Ascending aorta (tissue), 2 donors: ENCODE measurements at places on chromosomes 4 and X.
A peak's percentile ranks its signal among the peaks of the same experiment; 100 is the strongest.

- DNase-seq = no peak
- H3K27me3 ChIP-seq = no peaks in the 10 kb centered on the region
- no peaks in the 10 kb centered on the region for H3K36me3 ChIP-seq
- H3K4me3 ChIP-seq = no peak overlapping the region
Measured at GRCh38 chr4:76059750-76060149, 14.8 kb upstream of the ART3 start.

DNA sequence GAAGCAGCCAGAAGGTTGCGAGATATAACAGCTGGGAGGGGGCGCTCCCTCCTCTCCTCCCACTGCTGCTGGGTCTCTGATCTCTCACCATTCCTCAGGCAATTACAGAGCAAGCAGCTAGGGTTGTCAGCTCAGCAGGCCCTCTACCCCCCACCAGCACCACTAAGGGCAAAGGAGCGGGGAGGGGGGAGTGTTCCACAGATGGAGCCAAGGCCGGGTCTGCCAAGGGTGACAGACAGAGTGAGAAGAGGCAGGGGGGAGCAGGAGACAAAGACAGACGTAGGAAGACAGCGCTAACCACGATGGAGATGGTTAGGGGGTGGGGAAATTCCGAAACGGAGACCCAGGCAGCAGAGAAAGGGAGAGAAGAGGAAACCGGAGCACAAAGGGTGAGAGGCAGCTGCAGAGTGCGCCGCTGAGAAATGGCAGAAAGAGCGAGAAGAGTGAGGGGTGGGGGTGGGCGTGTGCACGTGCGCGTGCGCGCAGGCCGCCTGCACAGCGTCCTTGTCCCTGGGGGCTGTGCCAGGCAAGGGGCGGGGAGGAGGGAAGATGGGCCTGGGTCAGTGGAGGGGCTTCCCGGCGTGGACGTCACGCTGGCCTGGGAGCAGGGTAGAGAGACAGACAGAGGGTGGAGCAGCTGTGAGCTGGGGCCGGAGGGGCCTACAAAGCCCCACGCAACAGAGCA lies 6.9 kb downstream of the L1CAM start:
- H3K4me1 ChIP-seq = no peaks in the 10 kb centered on the region
- no peaks in the 10 kb centered on the region for H3K36me3 ChIP-seq
- DNase-seq = no peak
- H3K27ac ChIP-seq = no peak overlapping the region

- no peaks in the 10 kb centered on the region for H3K27me3 ChIP-seq
- no peak overlapping the region for H3K27ac ChIP-seq
- no peaks in the 10 kb centered on the region for H3K36me3 ChIP-seq
- no peak overlapping the region for H3K4me3 ChIP-seq
Measured at GRCh38 chr4:97867557-97868091, 275.7 kb downstream of the STPG2 start.

DNA sequence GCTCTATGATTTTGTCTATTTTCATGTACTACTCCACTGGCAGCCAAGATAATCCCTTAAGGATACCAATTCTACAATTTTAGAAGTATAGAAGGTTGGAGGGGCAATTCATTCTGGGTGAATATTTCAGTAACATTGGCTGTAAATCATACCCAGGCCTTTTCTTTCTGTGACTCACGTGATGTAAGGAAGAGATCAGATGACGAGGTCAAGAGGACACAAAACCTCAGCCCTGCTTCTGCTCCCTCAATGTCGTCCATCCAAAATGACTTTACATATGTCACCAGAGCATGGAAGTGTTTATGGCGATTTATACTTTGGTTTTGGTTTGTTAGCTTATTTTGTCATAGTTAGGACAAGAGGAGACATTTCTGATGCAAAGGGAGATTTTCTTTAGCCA lies 70.7 kb upstream of the SLC4A4 start:
- H3K4me3 ChIP-seq = no peak overlapping the region
- no peak for DNase-seq
- no peaks in the 10 kb centered on the region for H3K27me3 ChIP-seq

GRCh38 chr4:3945511-3946290 lies 179.5 kb downstream of the ADRA2C start:
- no peaks in the 10 kb centered on the region for H3K27me3 ChIP-seq
- H3K4me3 ChIP-seq = no peak overlapping the region
- H3K36me3 ChIP-seq = no peaks in the 10 kb centered on the region
- DNase-seq = no peak

- H3K4me3 ChIP-seq = no peak overlapping the region
- no peaks in the 10 kb centered on the region for H3K36me3 ChIP-seq
- no peaks in the 10 kb centered on the region for H3K4me1 ChIP-seq
- no peak for DNase-seq
Measured at GRCh38 chr4:832536-832935, 6.6 kb upstream of the CPLX1 start.

DNA sequence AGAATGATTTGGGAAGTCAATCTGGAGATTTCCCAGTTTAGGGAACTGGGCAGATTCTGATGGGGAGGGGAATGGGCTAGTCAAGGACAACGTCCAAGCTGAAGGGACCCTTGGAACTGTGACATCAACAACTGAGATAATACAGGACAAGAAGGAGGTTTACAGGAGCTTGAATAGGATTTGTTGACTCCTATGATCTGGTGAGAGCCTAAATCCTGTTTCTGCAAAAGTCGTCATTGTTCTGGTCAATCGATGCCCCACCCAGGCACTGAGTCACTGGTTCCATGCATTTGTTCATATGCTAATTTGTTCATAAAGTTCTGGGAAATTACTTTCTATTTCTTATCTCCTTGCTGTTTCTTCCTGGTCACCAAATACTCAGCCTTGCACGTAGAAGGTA lies 15.3 kb upstream of the PDGFRA start:
- no peaks in the 10 kb centered on the region for H3K27me3 ChIP-seq
- no peak overlapping the region for H3K27ac ChIP-seq
- no peaks in the 10 kb centered on the region for H3K36me3 ChIP-seq
- H3K4me1 ChIP-seq = no peaks in the 10 kb centered on the region

GRCh38 chr4:74104145-74104544 lies 5.2 kb upstream of the CXCL2 start:
- H3K36me3 ChIP-seq = no peaks in the 10 kb centered on the region
- H3K27ac ChIP-seq = no peak overlapping the region
- H3K4me1 ChIP-seq = peaks cover 25% of the 10 kb centered on the region
- H3K4me3 ChIP-seq = no peak overlapping the region
- H3K27me3 ChIP-seq = no peaks in the 10 kb centered on the region

DNA sequence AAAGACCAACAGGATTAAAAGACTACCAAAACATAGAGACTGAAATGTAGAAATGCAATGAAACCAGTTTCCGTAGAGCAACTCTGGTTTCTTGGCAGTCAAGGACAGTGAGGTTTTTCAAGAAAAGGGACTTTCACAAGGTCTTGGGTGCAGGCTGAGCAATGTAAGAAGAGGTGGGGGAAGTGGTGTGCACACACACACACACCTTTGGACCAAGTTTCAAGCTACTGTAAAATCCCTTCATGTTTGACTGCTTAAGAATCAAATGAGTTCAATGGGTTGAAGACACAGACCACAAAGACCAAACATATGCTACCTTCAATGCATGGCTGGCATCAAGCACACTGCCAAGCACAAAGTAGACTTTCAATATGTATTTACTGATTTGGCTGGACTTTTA lies 17.8 kb upstream of the MCF2 start:
- no peak overlapping the region for H3K4me3 ChIP-seq
- H3K27me3 ChIP-seq = no peaks in the 10 kb centered on the region
- H3K36me3 ChIP-seq = no peaks in the 10 kb centered on the region
- H3K4me1 ChIP-seq = no peaks in the 10 kb centered on the region
- no peak for DNase-seq

DNA sequence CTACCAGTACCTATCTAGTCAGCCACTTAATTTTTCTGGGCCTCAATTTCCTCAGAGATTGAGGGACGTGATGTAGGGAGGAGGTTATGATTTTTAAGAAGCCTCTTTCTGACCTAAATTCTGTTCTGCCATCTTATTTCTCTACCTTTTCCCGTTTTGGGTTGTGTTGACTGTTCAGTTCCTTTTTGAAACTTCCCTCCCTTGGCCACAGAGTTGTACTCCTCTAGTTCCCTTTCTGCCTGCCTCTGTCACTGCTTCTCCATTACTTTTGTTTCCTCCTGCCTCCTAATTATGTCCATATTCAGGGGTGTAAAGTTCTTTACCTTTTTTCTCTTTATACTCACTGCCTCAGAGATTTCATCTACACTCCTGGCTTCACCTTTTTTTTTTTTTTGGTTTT lies 25.4 kb downstream of the CLCN5 start:
- H3K27me3 ChIP-seq = no peaks in the 10 kb centered on the region
- H3K27ac ChIP-seq = no peak overlapping the region

- H3K27me3 ChIP-seq = no peaks in the 10 kb centered on the region
- H3K4me3 ChIP-seq = no peak overlapping the region
- no peak for DNase-seq
- H3K4me1 ChIP-seq = peaks cover 25% of the 10 kb centered on the region
- peak overlapping the region; percentile 95 for H3K27ac ChIP-seq
Measured at GRCh38 chr4:24793219-24794005, 2.0 kb upstream of the SOD3 start.

DNA sequence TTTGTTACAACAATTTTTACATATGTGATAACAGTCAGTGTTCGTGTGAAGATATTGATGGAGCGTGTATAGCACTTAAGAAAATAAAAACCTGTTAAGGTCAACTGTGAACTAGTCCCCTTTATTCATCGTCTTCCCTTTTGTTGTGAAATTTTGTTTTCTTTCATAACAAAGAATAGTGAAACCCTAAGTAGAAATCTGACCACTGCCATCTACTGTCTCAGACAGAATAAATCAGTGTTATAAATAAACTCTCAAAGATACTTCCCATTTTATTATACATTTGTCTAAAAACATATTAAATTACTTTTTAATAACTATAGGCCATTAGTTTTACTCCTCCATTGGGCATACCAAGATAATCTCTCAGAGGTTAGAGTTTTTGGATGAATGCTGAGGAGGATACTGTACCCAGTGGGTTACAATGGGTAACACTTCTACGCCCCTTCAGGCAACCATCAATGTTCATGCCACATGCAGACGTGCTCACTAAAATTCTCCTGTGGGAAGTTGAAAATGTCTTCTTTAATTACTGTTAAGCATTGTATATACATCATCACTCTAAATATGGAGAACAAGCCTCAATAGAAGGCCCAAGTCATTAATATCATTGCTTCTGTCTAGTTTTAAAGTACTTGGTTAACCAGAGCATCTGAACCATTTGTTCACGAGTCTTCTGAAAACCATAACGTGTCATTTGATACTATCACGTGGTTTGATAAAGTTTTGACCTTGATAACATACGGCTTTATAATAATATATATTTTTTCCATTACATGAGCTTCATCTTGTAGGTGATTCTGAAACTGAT lies 171.2 kb downstream of the TMA16 start:
- no peak overlapping the region for H3K4me3 ChIP-seq
- no peaks in the 10 kb centered on the region for H3K36me3 ChIP-seq
- no peaks in the 10 kb centered on the region for H3K4me1 ChIP-seq

- no peaks in the 10 kb centered on the region for H3K27me3 ChIP-seq
- no peaks in the 10 kb centered on the region for H3K4me1 ChIP-seq
- DNase-seq = no peak
Measured at GRCh38 chr4:3730422-3731190, 35.6 kb upstream of the ADRA2C start.

GRCh38 chr4:39353478-39354253 lies 12.5 kb downstream of the RFC1 start:
- peak overlapping the region; percentile 49 for H3K4me3 ChIP-seq
- DNase-seq = no peak
- H3K4me1 ChIP-seq = peaks cover 3% of the 10 kb centered on the region
- H3K36me3 ChIP-seq = peaks cover 13% of the 10 kb centered on the region

DNA sequence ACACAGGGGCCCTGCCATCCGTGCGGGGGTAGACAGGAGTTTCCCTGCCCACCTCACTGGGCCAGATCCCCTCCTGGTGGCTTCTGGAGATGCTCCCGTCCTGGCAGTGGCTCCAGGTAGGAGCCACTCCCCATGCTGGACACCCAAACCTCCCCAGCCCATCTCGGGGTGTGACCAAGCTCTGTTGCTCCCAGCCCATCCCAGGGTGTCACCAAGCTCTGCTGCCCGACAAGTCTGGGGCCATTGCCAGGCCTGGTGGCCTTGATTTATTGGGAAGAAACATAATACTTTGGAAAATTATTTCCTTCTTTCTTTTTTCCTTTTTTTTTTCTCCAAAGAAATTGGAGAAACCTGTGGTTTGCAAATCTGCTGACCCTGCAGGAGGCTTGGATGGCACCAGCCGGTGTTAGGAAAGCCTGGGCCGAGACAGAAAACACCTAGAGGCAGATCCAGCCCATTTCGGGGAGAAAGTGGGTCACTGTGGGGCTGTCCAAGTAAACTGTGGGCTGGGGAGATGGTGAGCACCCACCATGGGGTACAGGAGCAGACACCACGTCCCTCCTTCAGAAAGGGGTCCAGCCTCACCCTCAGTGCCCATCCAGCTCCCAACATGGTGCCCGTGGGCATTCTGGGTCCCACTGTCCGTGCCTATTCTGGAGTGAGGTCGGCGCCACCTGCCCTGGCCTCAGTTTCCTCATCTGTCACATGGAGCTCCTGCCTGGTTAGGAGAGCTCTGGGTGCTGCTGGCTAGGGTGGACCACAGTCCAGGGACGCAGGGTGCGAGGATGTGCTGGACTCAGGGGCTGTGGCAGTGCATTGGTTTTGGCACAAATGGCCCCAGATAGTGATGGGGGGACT lies 59.4 kb upstream of the ADRA2C start:
- H3K4me3 ChIP-seq = peak overlapping the region; percentile 32
- H3K27ac ChIP-seq = peak overlapping the region; percentile 73
- H3K36me3 ChIP-seq = no peaks in the 10 kb centered on the region
- H3K27me3 ChIP-seq = no peaks in the 10 kb centered on the region

GRCh38 chr4:122968227-122968812 lies 45.9 kb upstream of the NUDT6 start:
- no peaks in the 10 kb centered on the region for H3K4me1 ChIP-seq
- no peak overlapping the region for H3K4me3 ChIP-seq
- no peaks in the 10 kb centered on the region for H3K27me3 ChIP-seq

- no peaks in the 10 kb centered on the region for H3K4me1 ChIP-seq
- peak overlapping the region; percentile 11 for H3K4me3 ChIP-seq
- peak overlapping the region; percentile 1 for H3K27ac ChIP-seq
- DNase-seq = no peak
- H3K36me3 ChIP-seq = no peaks in the 10 kb centered on the region
Measured at GRCh38 chrX:57596516-57596915, 4.7 kb downstream of the ZXDB start.

GRCh38 chr4:152512483-152512882 lies 23.4 kb downstream of the FBXW7 start:
- H3K4me3 ChIP-seq = no peak overlapping the region
- no peak for DNase-seq
- H3K27me3 ChIP-seq = no peaks in the 10 kb centered on the region
- no peaks in the 10 kb centered on the region for H3K36me3 ChIP-seq
- H3K4me1 ChIP-seq = no peaks in the 10 kb centered on the region
- H3K27ac ChIP-seq = no peak overlapping the region
